ENCODE measurements at places on chromosomes 5 and 9.

- no peak for DNase-seq
These were observed 3.9 kb upstream of the MGAT1 start for GRCh38 chr5:180806351-180807011.

GRCh38 chr5:95440825-95441224 is 49.7 kb downstream of the FAM81B start:
- no peak for DNase-seq

DNA sequence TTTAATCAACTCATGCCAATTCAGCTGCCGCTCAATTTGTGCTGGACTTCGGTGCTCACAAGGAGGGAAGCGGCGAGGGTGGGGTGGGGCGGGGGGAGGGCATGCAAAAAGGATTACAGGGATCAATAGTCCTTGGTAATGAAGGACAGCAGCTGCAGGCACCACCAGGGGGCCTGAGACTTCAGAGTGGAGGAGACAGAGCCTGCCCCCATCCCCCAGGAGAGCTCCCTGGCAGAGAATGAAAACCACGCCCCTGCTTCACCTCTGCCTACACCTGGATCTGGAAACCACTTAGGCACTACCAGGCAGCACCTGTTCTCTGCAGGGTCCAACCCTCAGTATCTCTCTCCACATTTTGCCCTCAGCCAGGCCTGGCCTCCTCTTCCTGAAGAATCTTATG is 155.6 kb downstream of the TRIM32 start:
- no peak for DNase-seq

DNA sequence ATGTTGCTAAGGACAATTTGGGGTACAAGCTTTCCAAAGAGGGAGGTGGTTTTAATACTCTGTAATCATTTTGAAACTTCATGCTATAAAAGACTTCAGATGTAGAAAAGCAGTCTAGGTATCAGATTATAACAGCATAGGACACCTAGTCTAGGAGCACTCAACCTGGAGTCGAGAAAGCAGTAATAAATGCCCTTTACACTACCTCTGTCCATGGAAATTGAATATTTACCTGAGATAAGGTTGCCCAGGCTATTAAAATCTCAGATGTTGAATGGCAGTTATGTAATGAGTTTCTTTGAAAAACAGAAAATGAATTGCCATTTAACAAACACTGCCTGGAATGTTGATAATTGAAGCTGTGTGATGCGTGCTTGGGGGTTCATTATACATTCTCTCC is 561.8 kb upstream of the DMAC1 start:
- no peak for DNase-seq

DNA sequence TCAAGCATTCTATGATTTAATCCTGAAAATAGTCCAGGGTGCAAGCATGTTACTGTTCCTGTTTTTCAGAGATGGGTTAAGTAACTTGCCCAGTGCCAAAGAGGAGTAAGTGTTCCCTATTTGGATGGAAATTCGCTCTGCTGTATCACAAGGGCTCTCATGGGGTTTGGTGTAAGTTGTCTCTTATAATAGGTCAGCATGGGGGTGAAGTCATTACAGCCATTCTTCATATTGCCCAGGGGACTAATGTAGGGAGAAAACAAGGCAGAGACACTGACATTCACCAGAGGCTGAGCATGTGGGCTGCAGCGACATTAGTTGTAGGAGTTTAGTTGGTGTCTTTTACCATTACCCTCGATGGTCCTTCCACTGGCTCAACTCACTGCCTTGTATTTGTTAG is 142.1 kb upstream of the GLRA1 start:
- DNase-seq: no peak

DNA sequence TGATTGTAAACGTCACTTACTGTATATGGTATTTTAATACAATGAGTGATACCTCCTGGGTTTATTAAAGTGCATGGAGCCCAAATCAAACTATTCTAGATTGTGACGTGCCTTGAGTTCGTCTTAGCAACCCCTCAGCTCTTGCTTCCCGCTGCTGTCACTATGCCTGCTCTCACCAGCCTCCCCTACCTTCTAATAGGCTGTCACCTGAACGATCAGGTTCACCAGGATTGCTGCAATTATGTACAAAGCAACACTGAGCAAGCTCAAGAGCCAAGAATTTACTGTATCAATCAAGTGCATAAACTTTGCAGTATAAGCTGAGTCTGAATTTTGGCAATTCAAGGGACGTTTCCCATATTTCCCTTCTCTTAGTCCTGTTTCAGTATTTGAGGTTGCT is 3.0 kb downstream of the LECT2 start:
- DNase-seq: no peak

DNA sequence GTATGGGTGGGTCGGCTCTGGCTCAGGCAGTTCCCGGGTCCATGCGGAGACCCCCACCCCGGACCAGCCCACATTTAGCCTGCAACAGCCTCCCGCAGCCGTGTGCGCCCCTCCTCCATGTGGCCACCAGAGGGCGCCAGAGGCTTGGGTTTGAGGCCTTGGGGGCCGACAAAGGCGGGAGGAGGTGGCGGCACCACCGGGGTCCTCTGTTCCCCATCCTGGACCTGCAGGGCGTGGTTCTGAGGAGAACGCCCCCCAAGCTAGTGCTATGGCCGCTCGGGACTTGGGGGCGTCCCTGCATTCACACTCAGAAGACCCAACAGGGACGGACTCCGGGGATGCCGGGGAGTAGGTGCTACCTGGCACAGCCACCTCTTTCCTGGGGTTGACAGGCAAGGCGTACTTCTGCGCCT is 16.5 kb downstream of the ASS1 start:
- DNase-seq: peak; percentile 83

DNA sequence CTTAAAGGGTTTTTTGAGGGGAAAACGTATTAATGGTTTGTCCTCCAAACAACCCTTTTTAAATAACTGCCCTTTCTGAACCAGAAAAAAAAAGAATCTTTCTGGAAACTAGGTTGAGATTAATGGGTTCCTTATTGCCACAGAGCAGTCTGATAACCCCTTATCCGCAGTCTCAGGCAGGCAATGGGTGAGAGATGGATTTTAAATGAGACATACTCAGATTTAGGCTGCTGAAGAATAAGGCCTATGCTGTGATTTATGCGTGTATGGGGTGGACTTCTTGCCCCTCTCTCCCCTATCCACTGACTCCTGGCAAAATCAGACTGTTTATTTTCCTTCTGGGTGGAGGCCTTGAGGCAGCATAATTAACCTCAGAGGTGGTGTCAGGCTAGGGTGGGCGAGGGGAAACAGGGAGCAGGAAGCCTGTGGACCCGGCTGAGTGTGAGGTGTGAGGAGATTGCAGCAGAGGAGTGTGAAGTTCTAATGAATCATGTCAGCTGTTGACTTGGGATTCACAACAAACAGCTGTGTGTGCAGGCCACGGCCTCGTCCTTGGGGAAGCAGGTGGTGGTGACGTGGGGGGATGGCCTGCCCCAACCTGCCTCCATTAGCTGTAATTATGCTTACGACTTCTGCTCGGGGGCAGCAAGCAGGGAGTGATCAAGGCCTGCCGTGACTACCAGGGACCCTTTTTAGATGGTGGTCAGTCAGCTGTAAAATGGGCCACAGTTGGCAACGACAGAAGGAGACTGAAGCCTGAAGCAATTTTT is 196.4 kb downstream of the SEMA6A start:
- no peak for DNase-seq

DNA sequence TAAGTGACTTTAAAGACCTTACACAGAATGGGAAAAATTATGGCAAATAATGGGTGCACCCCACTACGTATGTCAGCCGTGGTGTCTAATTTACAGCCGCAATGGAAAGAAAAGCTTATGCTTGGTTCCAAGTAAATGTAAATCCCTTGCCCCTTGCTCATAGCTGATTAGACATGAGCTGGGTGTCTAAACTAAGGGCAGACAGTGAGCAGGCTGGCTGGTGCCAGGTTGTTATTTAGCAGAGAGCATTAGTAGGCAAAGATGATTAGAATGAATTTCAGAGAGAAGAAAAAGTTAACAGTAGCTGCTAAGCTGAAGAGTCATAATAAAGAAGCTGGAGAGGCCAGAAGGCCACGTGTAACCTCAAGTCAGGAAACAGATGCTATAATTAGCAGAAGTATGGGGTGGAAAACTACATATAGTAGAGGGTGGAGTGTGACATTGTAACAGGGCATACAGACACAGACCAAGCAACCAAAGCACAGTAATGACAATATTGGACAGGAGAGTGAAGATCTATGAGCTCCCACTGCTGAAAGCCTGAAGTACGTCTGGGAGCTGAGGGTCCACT is 257.7 kb downstream of the MCTP1 start:
- no peak for DNase-seq

DNA sequence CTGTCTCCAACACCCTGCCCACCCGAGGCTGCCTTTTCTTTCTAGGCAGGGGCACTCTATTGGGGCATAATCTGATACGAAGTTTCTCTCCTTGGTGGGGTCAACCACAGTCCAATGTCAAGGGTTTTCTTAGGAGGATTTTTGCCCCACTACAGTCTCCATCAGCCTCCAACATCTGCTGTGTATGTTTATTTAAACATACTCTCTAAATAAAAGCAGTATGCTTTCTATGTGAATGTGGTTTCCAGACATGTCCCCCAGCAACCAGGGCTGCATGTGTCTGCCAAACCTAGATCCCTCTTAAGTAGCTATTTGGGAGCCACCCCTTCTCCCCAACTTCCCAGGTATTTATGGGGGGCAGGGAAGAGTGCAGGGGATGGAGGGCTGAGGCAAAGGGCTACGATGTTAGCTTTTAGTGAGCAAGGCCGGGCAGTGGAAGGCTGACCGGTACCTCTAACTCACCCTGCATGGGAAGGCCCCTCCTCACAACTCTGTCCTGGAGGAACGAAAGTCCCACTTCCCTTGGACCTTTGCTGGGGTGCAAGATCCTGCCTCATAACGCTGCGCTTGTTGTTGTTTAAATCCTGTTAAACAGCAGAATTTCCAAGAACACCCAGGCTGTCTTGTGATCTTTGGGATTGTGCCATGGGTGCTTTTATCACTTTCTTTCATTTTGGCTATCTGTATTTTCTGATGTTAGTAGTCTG is 75.4 kb downstream of the NREP start:
- DNase-seq: no peak

DNA sequence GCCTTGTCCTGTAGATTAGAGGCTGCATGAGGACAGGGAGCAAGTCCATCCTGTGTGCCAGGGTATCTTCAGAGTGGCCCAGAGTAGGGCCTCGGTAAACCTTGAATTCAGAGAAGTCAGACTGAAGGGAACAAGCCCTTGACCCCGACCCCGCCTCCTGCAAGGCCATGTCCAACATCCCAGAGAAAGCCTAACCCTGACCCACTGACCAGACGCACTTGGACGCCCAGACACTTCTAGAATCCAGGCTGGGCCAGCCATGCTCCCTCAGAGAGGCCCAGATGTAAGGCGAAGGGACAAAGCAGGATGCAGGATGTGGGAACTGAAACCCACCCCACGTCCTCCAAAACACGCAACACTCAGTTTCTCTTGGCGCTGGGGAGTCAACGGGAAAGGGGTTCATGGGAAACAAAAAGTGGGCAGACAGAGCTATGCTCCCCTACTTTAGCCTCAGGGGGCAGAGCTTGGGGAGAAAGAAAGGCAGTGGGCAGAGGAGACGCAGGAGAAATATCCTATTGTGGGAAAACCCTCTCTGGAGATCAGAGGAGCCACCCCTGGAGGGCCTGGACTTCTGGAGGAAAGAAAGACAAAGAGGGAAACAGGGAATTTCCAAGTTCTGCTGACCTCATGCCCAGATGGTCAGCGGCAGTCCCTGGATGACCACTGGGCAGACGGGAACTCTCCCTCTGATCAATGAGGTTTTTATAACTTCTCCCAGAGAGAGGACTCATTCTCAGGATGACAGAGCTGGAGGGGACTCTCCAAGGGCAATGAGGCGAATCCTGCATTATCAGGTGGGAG is 13.0 kb downstream of the TNIP1 start:
- no peak for DNase-seq

GRCh38 chr9:28413471-28413870 is 840.2 kb upstream of the C9orf72 start:
- DNase-seq: no peak

DNA sequence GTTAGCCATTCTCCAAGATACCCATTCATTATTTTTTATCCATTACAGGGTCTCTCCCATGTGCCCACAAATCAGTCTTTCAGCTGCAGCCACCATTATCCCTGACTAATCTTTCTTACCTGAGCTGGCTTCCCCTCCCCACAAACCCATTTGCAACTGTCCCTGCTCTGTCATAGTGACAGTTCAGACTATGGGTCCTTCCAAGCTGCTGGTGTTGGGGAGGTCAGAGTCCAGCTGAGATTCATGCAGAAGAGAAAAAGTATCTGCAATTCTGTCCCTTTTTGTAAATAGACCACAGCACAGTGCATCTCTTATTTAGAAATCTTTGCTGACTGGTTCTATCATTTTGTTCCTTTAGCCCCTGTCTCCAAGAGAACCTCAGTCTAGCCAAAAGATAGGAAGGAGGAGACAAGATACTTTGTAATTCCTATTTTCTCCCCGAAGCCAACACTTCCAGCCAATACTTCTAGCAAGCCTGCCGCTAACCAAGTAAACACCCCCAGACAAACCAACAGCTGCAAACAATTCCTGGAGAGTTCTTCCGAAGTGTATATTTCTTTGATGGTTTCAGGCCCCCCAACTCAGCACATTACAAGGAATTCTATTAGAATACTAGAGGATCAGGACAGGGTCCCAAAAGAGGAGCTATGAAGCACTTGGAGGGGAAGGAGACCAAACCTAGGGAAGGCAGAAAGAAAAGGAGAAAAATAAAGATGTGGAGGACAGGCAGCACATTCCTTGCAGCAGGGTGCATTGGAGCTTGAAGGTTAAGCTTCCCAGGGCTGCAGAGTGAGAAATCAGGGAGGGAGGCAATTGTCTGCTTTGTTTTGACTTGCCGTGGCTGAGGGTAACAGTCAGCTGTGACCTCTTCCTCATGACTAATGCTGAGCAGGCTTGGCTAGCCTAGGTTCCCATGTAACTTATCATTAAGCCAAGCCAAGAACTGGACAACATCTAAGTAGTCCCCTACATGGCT is 148.5 kb downstream of the SGCD start:
- no peak for DNase-seq

- no peak for DNase-seq
These were observed 7.1 kb upstream of the OCLN start for GRCh38 chr5:69485471-69485870.

- no peak for DNase-seq
These were observed 1043.8 kb upstream of the EDIL3 start for GRCh38 chr5:85428426-85428934.

- peak; percentile 67 for DNase-seq
These were observed 31.2 kb upstream of the EXOC3 start for GRCh38 chr5:411728-412127.

GRCh38 chr5:127577458-127577857 is 60.0 kb downstream of the PRRC1 start:
- no peak for DNase-seq

GRCh38 chr5:36052538-36052937 is 14.1 kb downstream of the UGT3A2 start:
- DNase-seq: no peak

- no peak for DNase-seq
These were observed 180.3 kb downstream of the C9orf152 start for GRCh38 chr9:110027671-110028081.

DNA sequence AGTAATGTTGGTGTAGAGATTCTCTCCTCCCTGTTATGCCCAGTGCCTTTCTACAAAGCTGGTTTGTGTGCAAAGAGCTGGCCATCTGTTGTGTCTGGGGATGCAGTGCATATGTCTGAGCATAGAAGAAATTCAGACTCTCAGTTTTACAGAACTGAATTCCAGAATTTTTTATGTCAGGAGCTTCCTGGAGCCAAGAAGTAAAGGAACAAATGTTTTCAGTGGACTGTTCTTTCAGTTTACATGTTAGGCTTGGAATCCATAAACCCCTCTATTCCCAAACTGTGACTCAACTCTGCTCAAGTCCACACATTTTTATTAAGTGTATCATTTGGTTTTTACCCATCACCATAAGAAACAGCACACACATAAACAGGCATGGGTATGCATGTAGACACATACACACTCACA is 366.0 kb downstream of the BRINP1 start:
- DNase-seq: no peak

- no peak for DNase-seq
These were observed 7.0 kb upstream of the RFK start for GRCh38 chr9:76401176-76401575.

All from activated CD4-positive, alpha-beta T cell treated with anti-CD3 and anti-CD28 coated beads for 36 hours (primary cell).